ENCODE measurements at places on chromosomes 3 and 15.

- no peak for DNase-seq
Observed at GRCh38 chr15:29789871-29790270, 32.4 kb downstream of the TJP1 start.

- DNase-seq: no peak
Observed at GRCh38 chr3:178971614-178972013, 100.0 kb downstream of the ZMAT3 start.

- no peak for DNase-seq
Observed at GRCh38 chr15:59570315-59570714, 41.3 kb upstream of the GCNT3 start.

DNA sequence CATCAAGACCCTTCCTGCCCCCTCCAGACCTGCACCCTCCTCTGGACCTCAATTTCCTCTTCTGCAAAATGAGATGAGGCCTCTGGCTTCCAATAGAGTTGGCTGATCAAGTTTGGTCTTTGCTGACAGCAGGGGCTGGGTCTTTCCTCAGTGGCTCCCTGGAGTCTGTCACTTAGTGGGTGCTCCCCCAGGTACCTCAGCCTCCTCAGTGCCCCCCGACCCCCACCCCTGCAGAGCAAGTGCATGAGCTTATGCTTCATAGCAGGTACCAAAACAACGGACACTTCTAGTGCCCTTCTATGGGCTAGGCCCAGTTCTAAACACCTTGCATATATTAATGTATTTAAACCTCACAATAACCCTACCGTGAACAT is 6.9 kb upstream of the PLXND1 start:
- DNase-seq: no peak

GRCh38 chr15:58040150-58040549 is 25.4 kb downstream of the ALDH1A2 start:
- DNase-seq: no peak

GRCh38 chr3:13348661-13349396 is 71.3 kb downstream of the NUP210 start:
- DNase-seq: no peak

DNA sequence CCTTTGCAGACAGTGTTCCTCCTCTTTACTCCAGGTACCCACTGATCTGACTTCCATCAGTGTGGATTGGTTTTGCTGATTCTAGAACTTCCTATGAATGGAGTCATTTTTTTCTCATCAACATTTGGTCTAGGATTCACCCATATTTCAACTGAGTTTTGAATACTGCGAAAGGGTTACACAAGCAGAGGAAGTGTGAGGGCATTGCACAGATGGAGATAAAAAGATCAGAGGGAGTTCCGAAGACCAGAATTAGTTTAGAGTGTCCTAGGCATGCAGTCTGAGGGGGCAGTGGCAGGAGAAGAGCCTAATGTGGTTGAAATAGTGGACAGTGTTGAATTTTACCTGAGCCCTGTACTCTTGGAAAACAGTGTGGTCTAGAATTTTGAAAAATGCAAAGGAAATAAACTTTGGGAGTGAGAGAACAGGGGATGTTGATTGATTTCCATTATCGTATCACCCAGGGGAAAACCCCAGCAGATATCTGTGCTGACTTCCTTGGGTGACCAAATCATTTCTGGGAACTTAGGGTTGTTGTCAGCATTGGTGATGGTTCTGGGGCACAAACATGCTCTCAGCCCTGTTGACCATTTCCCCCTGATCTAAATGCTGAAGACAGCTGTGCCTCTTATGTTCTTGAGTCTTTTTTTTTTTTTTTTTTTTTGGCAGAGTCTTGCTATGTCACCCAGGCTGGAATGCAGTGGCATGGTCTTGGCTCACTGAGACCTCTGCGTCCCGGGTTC is 327.4 kb upstream of the LRRFIP2 start:
- no peak for DNase-seq

DNA sequence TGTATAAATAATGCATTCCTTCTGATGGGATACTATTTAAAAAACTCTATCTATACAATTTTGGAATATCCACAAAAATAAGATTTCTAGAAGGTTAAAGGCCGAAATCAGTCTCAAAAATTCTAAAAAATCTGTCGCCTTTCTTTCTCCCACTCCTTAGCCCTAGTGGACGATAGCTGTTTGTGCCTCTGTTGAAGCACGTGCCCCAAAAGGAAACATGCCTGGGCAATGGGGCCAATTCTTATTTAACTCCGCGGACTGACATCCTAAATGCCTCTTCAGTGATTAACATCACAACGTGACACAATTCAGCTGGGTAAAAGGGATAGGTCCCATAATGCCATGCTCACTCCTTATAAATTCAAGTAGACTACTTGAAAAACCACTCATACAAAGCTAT is 65.1 kb downstream of the GAP43 start:
- DNase-seq: no peak

DNA sequence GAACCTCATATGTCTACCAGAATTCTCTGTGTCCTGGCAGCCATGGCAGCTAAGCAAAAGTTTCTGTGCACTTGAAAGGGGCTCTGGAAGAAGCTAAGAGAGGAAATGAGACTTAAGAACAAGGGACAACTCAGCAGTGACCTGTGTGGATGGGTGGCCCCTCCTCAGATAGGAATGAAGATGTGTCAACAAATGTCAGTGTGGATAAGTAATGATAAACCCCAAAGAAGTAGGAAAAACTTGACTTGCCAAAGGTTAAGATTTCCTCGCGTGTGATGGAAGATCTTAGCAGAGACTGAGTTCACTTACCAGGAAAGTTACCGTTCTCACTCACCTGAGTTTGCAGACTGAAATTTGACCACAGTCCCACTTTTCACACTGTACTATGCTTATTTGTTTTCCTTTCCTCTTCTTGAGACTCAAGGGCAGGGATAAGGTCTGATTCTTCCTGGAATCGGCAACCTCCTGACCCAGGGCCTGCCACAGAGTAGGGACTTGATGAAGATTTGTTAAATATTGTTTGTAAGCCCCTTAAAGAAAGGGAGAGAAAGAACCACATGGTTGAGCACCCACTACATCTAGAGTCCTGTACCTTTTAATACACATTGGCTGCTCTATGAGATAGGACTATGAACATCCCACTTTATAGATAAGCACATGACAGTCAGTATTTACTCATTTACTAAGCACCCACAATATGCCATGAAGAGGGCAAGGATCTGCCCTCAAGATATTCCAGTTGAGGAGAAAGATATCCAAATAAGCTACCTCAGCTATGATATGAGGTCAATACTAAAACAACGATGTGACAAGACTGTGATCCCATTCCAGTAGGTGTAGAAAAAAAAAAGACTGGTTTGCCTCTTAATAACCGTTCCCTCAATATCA is 7.3 kb upstream of the HRH1 start:
- no peak for DNase-seq

GRCh38 chr15:95620934-95621579 is 709.4 kb upstream of the NR2F2 start:
- DNase-seq: no peak

DNA sequence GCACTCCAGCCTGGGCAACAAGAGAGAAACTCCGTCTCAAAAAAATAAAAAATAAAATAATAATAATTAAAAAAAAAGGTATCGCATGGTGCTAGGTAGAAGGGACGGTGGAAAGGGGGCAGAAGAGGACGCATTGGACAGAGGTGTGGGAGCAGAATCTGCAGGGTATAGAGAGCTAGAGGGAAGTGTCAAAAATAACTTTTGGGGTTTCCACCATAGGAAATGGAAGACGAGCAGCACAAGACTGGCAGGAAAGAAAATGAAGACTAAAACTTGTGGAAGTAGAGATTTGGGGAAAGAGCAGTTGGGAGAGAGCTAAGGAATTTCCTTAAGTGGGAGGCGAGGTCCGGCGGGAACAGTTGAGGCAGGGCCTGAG is 585 bp upstream of the MKRN2 start:
- DNase-seq: no peak

GRCh38 chr15:60960517-60960916 is 268.6 kb downstream of the RORA start:
- DNase-seq: no peak

DNA sequence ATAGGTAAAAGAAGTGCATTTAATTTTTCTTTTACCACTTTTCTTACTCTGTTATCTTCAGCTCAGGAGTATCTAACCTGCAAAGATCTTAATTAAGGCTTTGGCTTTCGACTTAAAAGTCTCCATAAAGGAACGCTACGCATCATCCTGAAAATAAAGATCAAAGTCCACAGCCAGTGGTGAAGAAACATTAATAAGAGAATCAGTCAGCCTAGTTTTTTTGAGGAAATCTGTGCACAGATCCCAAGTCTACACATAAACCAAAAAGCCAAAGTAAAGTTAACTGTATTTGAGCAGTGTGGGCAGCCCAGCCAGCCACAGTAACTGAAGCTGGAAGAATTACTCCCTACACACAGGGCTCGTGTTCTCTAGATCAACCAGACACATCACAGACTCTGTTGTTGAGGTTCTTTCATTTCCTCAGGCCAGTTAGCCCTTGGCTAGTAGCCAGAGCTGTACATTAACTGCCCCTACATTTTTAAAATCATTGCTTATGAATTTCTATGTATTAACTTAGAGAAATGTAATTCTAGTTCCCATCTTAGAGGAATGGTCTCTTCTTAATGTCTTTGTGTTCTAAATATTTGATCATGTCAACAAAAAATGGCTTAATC is 6.9 kb downstream of the LRRC2 start:
- no peak for DNase-seq

DNA sequence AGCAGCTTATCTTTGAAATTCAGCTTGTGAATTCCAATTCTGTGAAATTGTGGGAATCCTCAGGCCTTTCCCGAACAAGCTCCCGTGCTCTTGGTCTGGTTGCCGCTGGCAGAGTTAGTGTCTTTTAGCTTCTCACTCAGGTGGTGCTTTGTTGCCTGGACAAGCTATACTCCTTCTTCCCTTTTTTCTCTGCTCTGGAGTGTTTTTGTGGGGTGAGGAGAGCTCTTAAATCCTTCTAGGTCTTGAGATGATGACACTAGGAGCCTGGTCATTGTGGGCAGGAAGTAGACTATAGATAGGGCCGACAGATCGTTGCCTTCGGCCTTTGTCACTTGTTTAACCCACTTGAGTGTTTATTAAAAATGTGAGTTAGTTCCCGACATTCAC is 93.8 kb downstream of the SLCO3A1 start:
- DNase-seq: no peak

DNA sequence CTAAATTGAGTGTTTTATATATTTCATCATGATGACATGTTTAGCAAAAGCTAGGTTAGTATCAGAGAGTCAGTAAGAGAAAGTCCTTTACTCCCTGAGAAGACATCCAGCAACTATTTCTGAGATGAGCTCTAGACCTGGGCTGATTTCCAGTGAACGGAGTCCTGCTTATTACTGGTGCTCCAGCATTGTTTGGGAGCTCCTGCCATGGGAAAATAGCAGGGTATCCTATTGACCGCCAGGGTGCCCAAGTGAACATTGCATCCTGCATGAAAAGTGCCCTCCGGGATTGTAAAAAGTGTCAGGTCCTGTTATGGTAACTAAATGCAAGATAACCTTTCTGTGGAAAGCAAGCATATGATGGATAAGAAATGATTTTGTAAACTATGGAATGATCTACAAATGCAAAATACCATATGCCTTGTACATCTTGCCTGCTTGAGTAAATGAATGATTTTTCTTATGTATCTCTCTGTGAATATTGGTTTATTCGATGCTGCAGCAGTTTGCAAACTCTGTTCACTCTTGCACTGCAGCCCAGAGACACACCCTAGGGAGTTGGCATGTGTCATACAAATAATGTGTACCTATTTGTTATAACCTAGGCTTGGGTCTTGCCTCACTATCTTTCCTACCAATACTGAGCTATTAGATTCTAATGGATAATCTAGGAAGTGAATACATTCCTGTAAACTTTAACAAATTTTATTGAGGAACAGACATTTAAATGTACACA is 96.7 kb downstream of the IL5RA start:
- no peak for DNase-seq

- DNase-seq: no peak
Observed at GRCh38 chr3:134956844-134957243, 161.8 kb downstream of the EPHB1 start.

GRCh38 chr3:48595526-48596121 is 495 bp upstream of the COL7A1 start:
- no peak for DNase-seq

DNA sequence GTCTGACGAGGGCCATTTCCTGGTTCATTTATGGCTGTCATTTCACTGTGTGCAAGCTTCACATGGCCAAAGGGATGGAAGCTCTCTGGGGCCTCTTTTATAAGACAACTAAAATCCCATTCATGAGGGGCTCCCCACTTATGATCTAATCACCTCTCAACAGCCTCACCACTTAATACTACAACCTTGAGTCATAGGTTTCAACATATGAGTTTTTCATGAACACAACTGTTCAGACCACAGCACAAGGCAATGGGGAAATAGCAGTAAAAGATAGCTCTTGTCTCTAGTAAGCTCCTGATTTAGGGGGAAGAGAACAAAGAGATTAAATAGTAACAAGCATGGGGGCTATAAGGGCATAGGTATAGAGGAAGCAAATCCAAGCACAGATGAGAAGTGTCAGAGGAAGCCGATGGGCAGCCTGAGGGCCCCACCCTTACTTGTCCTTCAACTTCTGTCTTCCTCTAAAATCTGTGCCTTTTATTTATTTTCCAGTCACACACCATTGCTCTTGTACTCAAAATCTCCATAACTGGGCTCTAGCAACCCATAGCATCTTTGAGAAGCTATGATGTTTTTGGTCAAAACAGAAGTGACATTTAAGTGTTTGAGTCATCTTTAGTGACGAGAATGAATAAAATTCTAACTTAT is 329.1 kb downstream of the UNC13C start:
- no peak for DNase-seq

- no peak for DNase-seq
Observed at GRCh38 chr15:45777781-45778180, 143.0 kb downstream of the SQOR start.

GRCh38 chr15:69320977-69321554 is 22.4 kb downstream of the PAQR5 start:
- DNase-seq: no peak

- DNase-seq: no peak
Observed at GRCh38 chr15:97383516-97383915, 577.0 kb upstream of the ARRDC4 start.
